OCI-LY7 (cell line): ENCODE measurements at places on chromosomes 7 and 10. TPM values are rescaled to one million over a fixed set of nuclear protein-coding genes. Genes with fewer than 3 reads are reported as not detected.

DNA sequence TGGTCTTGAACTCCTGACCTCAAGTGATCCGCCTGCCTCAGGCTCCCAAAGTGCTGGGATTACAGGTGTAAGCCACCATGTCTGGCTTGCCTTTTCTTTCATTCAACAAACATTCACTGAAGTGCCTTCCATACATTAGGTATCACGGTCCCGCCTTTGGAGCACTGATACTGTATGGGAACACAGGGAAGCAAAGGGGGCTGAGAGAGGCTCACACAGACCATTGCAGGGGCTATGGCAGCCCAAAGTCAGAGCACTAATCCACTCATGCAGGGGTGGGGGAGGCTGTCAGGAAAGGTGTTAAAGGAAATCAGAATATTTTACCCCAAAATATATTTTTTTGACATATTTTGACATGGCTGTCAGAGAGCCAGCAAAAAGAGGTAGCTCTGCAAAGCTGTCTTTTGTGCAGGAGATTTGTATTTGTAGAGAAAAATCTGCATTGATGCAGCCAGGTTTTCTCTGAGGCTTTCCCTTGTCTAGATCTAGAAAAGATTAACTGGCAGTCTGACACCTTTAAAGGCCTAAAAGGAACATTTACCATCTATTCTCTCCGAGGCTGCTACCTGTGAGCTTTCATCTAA lies 42.0 kb upstream of the PDLIM1 start:
- DNase-seq, result no peak

C10orf105 gene
- 0.09 and 0.15 TPM in 2 replicates for total RNA-seq

TRPV5 gene
- total RNA-seq, result not detected in 2 replicates

ANKIB1 gene
- 42.3 and 51.6 TPM in 2 replicates for total RNA-seq
